ENCODE measurements at places on chromosomes 3 and 15.

- DNase-seq = no peak
Observed at GRCh38 chr3:12483410-12483809, 870 bp upstream of the TSEN2 start.

GRCh38 chr15:91604122-91604521 lies 249.4 kb upstream of the SLCO3A1 start:
- DNase-seq = no peak

- no peak for DNase-seq
Observed at GRCh38 chr3:58104712-58105111, 96.5 kb downstream of the FLNB start.

DNA sequence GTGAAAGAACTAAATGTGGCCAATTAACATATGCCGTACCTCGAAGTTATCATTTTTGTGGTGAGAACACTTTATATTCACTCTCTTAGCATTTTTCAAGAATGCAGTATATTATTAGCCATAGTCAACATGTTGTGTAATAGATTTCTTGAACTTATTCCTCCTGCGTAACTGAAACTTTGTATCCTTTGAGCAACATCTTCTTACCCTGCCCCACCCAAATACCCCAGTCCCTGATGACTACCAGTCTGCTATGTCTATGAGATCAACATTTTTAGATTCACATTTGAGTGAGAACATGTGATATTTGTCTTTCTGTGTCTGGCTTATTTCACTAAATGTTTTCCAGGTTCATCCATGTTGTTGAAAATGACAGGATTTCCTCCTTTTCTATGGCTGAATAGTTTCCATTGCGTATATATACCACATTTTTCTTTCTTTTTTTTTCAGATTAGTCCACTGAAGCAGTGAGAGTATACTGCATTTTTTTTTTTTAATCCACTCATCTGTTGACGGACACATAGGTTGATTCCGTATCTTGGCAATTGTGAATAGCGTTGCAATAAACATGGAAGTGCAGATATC lies 12.7 kb upstream of the KBTBD8 start:
- no peak for DNase-seq

GRCh38 chr15:27258287-27258686 lies 287.3 kb downstream of the GABRG3 start:
- DNase-seq = no peak
